Smooth muscle cell of the coronary artery (primary cell): ENCODE measurements at places on chromosomes 5 and 9. TPM values are rescaled to one million over a fixed set of nuclear protein-coding genes. Genes with fewer than 3 reads are reported as not detected.

ADAMTSL2 gene
- under 0.01 and 0.12 TPM in 2 replicates for total RNA-seq

CCDC180 gene
- 0.12 and 0.45 TPM in 2 replicates for total RNA-seq

ANKRD34B gene
- total RNA-seq = not detected in 2 replicates

HK3 gene
- total RNA-seq = 0.08 and 0.23 TPM in 2 replicates

ESM1 gene
- total RNA-seq = 3.0 and 46.2 TPM in 2 replicates

UNC5A gene
- under 0.01 TPM in 1 of 2 replicates, not detected in the other for total RNA-seq

C9orf153 gene
- 0.08 and 0.12 TPM in 2 replicates for total RNA-seq

ACTBL2 gene
- 0.23 TPM in 1 of 2 replicates, not detected in the other for total RNA-seq

S1PR3 gene
- total RNA-seq = 6.6 and 46.5 TPM in 2 replicates

ITGA2 gene
- total RNA-seq = 8.2 and 63.8 TPM in 2 replicates

PCDHGA7 gene
- total RNA-seq = 2.3 and 2.8 TPM in 2 replicates

RNF224 gene
- under 0.01 TPM in 1 of 2 replicates, not detected in the other for total RNA-seq

FGF18 gene
- total RNA-seq = 0.12 TPM in 1 of 2 replicates, not detected in the other

TTLL11 gene
- 2.9 and 3.1 TPM in 2 replicates for total RNA-seq

TXNDC8 gene
- total RNA-seq = not detected in 2 replicates

BAAT gene
- total RNA-seq = not detected in 2 replicates

TAF1L gene
- not detected in 2 replicates for total RNA-seq

SLC28A3 gene
- total RNA-seq = 0.47 and 0.60 TPM in 2 replicates

PCDHB16 gene
- total RNA-seq = 0.23 and 0.70 TPM in 2 replicates

LECT2 gene
- total RNA-seq = not detected in 2 replicates

MYMK gene
- not detected in 2 replicates for total RNA-seq

ABCA2 gene
- total RNA-seq = 13.4 and 39.3 TPM in 2 replicates

DPYSL3 gene
- 68.8 and 566 TPM in 2 replicates for total RNA-seq

ADAMTS16 gene
- total RNA-seq = 0.12 TPM in 1 of 2 replicates, not detected in the other

SRA1 gene
- 18.5 and 69.7 TPM in 2 replicates for total RNA-seq

TMEFF1 gene
- total RNA-seq = 2.2 and 5.0 TPM in 2 replicates

INSL6 gene
- not detected in 2 replicates for total RNA-seq

ZNF366 gene
- total RNA-seq = under 0.01 and 0.12 TPM in 2 replicates

DDX4 gene
- total RNA-seq = not detected in 2 replicates

PCDHGC3 gene
- total RNA-seq = 29.7 and 39.8 TPM in 2 replicates

NPR3 gene
- total RNA-seq = 35.7 and 58.0 TPM in 2 replicates

CAVIN4 gene
- total RNA-seq = 1.1 and 1.4 TPM in 2 replicates

SCGB3A2 gene
- 0.15 TPM in 1 of 2 replicates, not detected in the other for total RNA-seq

ENTPD2 gene
- not detected in 2 replicates for total RNA-seq

MAMDC2 gene
- 2.7 and 3.5 TPM in 2 replicates for total RNA-seq

SLC34A1 gene
- total RNA-seq = not detected in 2 replicates

DBN1 gene
- 150 and 201 TPM in 2 replicates for total RNA-seq

PDLIM4 gene
- total RNA-seq = 17.3 and 34.6 TPM in 2 replicates

SLC36A3 gene
- not detected in 2 replicates for total RNA-seq

SPINK13 gene
- total RNA-seq = not detected in 2 replicates

ZDHHC21 gene
- 3.5 and 6.1 TPM in 2 replicates for total RNA-seq

SFXN1 gene
- 127 and 146 TPM in 2 replicates for total RNA-seq

GLRA1 gene
- not detected in 2 replicates for total RNA-seq
